Memory B cell (primary cell): ENCODE measurements at places on chromosomes 7 and 10.

GRCh38 chr10:75827587-75828021 is 396.2 kb downstream of the LRMDA start:
- DNase-seq, result no peak

- no peak for DNase-seq
These were observed 185.8 kb upstream of the GPR26 start for GRCh38 chr10:123480344-123480743.

DNA sequence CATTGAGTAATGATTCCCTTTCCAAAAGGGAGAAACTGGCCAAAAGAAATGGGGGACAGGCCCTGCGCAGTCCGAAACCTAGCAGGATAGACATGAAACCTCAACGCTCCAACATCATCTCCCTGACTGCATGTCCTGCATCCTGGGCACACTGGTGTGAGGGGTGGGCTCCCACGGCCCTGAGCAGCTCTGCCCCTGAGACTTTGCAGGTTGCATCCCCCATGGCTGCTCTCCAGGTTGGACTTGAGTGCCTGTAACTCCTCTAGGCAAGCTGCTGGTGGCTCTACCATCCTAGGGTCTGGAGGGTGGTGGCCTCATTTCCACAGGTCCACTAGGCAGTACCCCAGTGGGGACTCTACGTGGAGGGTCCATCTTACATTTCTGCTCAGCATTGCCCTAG is 16.3 kb upstream of the CRYGN start:
- DNase-seq, result no peak

DNA sequence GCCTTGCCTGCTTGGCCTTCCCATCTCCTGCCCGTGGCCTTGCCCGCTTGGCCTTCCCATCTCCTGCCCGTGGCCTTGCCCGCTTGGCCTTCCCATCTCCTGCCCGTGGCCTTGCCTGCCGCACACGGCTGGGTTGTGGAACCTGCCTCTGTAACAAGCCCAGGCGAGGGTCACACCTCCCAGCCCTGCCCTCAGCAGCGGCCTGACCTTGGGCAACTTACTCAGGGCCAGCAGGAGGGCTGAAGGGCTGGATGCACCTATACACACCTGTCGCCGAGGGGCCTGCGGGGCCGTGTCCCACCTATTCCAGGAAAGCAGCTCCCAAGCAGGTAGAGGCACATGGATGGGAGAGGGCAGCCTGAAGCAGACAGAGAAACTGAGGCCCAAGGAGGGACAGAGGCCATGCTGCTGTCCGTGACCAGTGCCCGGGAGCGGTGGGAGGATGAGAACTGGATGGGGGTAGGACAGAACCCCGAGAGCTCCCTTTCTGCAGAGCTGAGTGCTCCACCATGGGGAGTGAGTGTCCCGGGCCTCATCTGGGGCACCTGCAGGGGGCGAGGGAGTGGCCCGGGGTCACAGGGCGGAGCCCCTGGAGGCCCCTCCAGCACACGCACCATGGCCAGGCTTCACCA is 277.6 kb downstream of the ELFN1 start:
- DNase-seq, result no peak

DNA sequence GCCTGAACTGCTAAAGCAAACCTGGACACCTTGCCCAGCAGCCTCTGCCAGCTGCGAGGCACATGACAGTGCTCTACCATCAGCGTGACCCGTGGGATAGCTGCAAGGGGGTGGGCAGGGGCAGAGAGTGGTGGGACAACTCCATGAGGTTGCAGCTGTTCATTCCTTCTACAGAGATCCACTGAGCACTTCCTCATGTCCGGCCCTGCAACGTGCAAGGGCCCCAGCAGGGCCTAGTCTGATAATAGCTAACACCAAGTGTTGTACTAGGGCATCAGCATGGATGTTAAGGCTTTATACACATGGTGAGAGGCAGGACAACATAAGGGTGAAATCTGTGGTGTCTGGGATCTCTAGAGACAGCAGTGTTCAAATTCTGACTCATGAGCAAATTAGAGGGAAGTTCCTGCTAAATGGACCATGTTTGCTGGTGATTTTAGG is 14.3 kb downstream of the NOD1 start:
- DNase-seq, result no peak

GRCh38 chr7:47647181-47647917 is 65.4 kb upstream of the TNS3 start:
- no peak for DNase-seq

DNA sequence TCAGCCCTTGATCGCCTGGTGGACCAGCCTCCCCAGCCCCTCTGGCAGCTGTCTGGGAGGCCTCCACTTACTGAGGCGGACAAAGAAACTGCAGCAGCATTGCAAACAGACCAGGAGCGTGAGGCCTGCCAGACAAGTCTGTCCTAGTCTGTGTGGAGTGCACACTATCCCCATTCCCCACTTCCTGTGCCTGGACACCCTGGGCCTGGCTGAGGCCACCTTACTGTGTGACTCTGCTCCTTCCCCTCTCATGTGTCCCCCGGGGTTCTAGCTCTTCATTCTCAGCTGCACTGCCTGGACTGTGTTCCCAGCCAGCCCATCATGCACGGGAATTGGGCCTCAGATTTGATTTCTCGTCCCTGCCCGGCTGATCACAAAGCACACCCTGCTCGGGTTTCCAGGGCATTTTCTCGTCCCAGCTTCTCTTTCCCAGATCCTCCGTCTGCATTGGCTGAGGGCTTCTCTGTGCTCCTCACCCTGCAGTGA is 16.7 kb upstream of the C10orf90 start:
- no peak for DNase-seq

GRCh38 chr10:84224411-84225028 is 824 bp downstream of the LRIT2 start:
- DNase-seq, result no peak

DNA sequence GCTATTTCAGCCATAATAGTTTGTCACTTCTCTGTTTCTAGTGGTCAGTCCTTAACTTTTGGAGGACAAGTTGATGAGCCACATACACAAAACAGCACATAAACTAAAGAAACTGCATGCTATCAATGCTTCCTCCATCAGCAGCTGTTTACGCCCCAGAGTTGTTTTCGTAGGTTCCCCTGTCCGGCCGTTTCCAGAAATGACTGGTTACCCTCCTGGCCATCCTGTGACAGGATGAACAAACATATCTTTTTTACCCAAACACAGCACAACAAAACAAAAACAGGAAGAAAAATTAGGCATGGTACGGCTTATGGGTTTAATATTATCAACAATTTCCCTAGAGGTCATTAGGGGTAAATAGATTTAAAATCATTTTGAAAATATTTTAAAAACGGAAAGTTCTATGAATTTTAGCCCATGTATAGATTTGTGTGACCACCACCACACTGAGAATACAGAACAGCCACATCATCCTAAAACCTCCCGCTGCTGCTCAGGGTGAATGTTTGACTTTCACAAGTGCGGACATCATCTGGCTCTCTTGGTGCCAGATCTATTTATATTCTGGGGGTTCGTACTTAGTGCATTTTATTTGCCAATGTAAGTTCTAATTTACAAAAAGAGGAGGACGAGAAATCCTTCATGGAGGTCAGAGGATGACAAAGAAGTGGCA is 74.8 kb downstream of the HIPK2 start:
- DNase-seq, result no peak

- DNase-seq, result no peak
These were observed 14.3 kb downstream of the CHST3 start for GRCh38 chr10:71978476-71978875.

GRCh38 chr7:73612598-73613269 is 11.6 kb downstream of the MLXIPL start:
- DNase-seq, result no peak

DNA sequence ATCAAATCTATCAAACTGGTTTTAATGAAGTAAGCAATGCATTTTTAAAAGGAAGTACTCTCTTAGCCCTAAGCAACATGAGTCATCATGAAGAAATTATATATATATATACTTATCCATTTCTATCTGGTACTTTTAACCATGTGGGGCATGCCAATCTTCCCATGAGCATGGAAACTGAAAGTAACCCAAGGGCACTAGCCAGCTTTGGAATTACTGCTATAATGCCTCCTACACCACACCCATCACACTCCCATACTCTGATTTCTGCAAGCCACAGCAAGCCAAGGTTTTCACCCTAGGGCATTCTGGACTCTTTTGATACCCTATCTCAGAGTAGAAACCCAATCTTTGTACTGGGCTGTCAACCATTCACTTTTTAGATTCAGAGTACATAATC is 204.6 kb downstream of the IMMP2L start:
- DNase-seq, result no peak

- no peak for DNase-seq
These were observed 105.0 kb downstream of the PKD1L1 start for GRCh38 chr7:47843291-47843690.

- DNase-seq, result no peak
These were observed 39.3 kb downstream of the TMEM270 start for GRCh38 chr7:73900286-73900685.

GRCh38 chr10:107371801-107372200 is 207.3 kb upstream of the SORCS1 start:
- no peak for DNase-seq

- DNase-seq, result no peak
These were observed 52.5 kb upstream of the VKORC1L1 start for GRCh38 chr7:65820287-65820950.

DNA sequence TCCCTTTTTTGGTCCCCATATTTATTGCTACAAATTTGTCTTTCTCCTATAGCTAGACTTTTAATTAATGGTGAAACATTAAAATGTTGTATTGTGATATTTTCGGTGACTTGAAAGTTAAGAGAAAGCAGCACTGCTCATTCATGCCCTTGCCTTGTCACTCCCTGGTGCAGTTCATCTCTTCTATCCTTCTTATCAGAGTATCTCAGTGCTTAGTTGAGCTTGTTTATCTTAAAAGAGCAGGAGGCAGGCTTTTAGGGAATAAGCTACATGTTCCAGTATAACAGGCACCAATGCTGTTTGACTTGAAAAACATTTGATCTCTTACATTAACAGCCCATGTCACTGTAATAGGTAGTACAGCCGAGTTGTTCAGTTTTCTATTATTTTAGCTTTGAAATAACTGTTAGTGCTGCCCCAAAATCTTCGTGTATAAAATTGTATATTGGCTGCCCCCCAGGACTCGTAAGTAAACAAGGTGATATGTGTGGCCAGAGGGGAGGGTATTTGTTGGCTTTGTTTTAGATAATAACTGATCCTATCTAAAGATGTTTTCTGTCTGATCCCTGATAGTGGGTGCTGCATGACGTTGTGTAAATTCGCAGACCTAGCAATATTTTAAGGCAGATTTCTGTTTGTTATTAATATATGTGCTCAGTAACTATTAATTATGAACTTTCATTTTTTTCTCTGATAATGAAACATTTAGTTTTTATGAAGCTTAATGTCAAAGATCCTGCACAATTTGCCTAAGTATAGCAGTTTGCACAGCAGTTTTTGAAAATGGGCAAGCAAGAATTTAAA is 96.5 kb downstream of the BTRC start:
- DNase-seq, result no peak

DNA sequence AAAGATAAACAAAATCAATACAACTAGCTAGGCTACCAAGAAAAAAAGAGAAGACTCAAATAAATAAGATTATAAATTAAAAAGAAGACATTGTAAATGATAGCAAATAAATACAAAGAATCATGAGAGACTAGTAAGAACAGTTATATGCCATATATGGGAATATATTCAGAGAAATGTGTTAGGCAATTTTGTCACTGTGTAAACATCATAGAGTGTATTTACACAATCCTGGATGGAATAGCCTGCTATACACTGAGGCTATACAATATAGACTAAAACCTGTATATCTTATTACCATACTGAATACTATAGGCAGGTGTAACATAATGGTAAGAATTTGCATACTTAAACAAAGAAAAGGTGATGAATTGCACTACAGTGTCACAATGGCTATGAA is 717.4 kb downstream of the PARD3 start:
- DNase-seq, result no peak

DNA sequence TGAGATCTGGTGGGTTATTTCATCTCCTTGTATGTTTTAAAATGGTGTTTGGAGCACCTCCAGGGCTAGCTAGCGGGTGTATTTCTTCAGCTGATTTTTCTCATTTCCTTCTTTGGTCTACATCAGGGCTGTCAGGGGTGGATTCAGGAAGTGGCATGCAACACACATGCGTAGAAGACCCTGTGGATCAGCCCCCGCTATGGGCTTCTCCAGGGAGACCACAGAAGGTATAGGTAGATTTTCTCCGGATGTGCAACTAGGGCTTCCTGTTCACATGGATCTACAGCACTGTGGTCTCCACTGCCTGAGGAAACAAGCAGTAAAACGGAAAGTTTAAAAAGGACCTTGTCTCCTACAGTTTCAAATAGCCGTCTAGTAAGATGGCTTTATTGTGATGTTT is 10.4 kb downstream of the NUB1 start:
- no peak for DNase-seq

GRCh38 chr10:74926791-74927585 is 100.6 kb downstream of the KAT6B start:
- no peak for DNase-seq

- no peak for DNase-seq
These were observed 113.2 kb downstream of the NPTX2 start for GRCh38 chr7:98730326-98730725.
